ENCODE measurements at places on chromosomes 13 and 19. TPM values are rescaled to one million over a fixed set of nuclear protein-coding genes. Genes with fewer than 3 reads are reported as not detected.

- no peak for DNase-seq
Measured at GRCh38 chr13:25872481-25873241, 179.2 kb downstream of the SHISA2 start.

DNA sequence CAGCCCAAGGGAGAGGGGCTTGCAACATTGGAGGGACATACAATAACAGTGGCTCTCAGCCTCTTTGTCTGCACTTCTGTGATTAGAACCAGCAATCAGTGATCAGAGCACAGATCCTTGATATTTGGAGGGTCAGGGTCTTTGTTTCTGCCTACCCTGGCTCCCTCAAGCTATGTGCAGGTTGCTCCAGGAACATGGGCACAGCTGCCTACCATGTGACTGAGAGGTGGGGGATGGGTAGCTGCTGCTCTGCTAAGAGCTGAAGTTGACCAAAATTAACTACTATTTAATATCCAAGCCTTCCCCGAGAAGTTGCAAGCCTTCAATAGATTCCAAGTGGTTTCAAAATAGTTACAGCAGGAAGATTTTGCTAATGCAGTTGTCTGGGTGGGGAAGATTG is 202.6 kb downstream of the ZIC5 start:
- no peak for DNase-seq

DNA sequence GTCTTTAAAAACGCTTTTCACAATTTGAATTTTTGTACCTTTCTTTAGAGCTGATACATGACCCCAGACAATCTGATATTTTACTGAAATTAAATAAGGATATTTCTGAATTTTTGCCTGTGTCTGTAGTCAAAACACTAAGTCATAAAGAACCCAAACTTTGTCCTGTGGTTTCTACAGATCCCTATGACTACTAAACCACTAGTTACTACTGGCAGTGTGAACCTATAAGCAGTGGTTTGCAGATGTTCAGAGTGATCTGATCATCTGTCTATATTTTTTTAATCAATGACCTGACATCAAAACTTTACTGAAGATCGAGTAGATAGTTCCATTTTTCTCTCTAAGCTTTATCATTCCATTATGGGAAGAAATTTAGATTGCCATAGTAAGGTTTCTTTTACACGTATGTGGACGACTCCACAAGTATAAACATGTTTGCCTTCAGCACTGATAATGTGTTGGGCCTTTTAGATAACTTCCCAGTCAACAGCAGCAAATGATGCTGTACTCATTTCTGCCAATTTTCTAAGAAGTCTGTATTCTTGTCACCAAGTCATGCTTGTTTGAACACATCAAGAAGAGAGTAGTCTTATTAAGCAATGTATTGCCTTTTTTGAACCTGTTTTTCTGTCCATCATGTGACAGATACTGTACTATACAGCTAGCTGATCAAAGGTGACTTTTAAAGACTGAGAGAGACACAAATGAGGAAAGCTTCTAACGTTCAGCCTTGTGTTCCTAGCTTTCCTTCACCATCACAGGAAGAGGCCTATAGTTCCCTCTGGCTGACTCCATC is 21.8 kb downstream of the POLR1D start:
- DNase-seq = no peak

- DNase-seq = no peak
Measured at GRCh38 chr19:48329167-48329891, 4.0 kb downstream of the EMP3 start.

GRCh38 chr13:37138169-37138568 is 32.7 kb upstream of the CSNK1A1L start:
- DNase-seq = no peak

Gene PABPC3
- 0.20 TPM for total RNA-seq
